NCI-H82 (cell line): ENCODE measurements at places on chromosomes 16 and 17.

GRCh38 chr16:17947637-17948036, 388.9 kb downstream of the NPIPA8 start:
- DNase-seq: no peak

- no peak for DNase-seq
Measured at GRCh38 chr16:60651346-60651745, 1384.9 kb downstream of the CDH8 start.

GRCh38 chr16:1890708-1891050, 18.7 kb upstream of the MEIOB start:
- no peak for DNase-seq

DNA sequence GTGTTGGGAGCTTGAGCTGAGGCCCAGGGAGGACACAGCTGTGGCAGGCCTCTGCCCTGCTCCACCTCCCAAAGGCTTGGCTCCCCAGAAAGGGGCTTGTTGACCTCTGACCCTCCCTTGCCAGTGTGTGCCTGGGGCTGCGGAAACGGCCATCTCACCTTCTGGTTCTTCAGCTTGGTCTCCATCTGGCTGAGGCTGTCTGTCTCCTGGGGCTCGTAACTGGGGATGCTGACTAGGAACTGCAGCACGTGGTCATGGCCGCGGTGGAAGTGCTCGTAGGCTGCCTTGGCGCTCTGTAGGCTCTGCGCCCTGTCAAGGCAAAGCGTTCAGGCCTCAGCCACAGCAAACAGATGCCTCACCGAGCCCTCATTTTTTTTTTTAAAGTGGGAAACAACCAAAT, 42.7 kb downstream of the UBN1 start:
- no peak for DNase-seq

DNA sequence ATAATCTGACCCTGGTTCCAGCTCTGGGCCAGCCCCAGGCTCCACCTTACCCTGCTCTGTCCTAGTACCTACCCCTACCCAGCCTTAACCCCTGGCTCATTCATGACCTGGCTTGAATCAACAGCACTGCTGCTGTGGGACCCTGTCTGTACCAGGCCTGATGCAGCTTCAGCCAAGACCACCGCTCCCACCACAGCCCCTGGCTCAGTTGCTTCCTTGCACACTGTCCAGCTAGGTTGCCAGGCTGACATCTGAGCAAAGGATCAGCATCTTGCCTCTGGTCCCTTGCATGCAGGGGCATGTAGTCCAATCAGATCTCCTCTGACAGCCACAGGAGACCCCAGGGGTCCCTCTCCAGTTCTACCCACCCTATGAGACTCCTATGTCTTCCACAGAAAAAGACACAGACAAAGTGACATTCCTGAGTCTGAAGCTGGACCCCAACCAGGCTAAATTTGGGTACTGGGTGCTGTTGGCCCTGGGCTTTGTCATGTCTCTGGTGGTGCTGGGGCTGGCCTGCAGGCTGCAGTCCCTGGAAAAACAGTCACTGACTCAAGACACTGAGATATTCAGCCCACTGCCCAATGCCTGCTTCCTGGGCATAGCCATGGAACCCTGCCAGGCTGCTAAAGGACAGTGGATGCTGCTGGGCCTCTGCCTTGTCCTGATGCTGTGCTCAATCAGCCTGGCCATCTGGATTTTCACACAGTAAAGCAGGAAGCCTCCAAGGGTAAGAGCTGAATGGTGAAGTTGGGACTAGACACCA, 3.9 kb upstream of the KCNH6 start:
- DNase-seq: no peak

DNA sequence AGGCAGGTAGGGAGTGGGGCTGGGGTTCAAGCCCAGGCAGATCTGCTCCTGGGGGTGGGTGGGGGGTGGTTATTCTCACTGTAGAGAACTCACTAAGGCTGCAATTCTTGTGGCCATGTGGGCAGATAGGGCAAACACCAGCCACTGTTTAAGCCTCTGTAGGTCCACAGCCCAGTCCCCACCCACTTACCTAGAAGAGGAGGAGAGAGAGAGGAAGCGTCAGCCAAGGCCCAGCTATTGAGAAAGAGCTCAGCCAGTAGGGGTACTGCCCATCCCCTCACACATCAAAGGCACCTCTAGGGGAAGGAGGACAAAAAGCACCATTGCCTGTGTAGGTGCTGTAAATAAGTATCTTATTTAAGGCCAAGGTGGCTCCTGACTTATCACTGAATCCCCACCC, 12.9 kb downstream of the KRT16 start:
- DNase-seq: no peak

- DNase-seq: no peak
Measured at GRCh38 chr17:18961634-18962493, 9.9 kb downstream of the SLC5A10 start.

DNA sequence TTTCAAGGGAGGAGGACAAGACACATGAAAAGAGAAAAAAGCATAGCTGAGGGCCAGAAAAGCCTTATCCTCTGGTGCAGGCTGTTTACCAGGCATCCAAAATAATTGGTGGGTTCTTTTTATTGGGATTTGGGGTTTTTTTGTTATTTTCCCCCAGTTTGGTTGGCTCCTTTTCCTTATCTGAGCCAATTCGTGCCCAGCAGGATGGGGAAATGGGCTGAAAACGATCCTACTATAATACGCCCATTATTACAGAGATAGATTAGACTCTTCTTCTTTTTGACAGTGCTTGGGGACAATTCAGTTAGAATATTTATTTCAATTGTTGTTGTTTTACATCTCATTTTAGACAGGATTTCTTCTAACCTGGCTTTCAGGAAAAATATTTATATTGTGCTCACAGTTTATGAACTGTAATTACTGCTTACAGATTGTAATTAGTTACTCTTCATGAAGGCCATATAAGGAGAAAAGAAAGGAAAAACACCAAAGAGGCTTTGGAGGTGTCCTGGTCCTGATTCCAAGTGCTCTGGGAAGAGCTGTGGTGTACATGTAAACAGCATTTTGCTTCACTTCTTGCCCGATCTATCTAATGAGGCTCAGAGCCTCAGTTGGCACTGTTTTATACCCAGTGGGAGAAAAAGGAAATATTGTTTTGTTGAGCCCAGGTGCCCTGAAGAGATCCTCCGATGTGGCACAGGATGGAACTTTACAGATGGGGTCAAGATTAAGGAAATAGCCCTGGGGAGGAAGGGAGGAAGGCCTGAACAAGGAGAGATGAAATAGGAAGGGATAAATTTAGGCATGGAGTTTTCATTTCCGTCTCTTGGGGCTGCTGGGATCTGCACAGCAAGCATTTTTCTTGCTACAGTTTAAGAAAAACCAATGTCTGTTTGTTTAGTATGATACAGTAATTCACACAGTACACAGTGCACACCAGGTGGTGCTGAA, 611 bp upstream of the ANKRD40 start:
- DNase-seq: peak; percentile 55

- no peak for DNase-seq
Measured at GRCh38 chr17:9865586-9865985, 39.5 kb downstream of the RCVRN start.

DNA sequence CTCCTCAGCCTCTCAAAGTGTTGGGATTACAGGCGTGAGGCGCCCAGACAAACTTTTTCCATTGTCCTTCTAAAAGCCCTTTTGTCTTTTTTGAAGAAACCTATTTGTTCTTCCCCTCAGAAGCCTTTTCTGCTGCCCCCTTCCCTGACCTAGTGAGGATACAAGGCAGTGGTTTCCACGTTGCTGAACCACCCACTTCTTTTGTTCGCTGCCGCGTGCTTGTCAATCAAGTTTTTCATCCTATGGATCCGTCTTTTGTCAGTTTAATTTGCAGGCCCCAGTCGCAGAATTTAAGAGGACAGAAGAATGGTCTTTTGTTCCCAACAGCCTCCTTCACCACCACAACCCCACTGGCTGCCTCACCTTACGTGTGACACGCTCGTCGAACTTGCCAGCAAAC, 20.2 kb upstream of the GNG13 start:
- DNase-seq: no peak

DNA sequence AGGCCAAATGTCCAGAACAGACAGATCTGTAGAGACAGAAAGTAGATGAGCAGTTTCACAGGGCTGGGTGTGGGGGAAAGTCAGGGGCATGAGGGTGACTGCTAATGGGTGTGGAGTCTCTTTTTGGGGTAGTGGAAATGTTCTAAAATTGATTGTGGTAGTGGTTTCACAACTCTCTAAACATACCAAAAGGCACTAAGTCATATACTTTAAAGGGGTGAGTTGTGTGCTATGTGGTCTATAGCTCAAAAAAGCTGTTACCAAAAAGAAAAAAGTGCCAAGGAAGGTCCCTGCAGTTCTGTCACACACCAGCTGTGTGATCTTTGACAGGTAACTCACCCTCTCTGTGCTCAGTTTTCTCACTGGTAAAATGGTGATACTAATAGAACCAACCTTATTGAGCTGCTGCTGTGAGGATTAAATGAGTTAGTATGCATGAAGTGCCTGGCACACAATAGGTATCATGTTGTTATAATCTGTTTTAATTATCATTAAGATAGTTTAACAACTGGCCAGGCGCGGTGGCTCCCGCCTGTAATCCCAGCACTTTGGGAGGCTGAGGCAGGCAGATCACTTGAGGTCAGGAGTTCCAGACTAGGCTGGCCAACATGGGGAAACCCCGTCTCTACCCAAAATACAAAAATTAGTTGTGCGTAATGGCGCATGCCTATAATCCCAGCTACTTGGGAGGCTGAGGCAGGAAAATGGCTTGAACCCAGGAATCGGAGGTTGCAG, 10.3 kb downstream of the ITGAX start:
- DNase-seq: no peak

- DNase-seq: no peak
Measured at GRCh38 chr16:89431630-89432029, 58.7 kb downstream of the ANKRD11 start.

DNA sequence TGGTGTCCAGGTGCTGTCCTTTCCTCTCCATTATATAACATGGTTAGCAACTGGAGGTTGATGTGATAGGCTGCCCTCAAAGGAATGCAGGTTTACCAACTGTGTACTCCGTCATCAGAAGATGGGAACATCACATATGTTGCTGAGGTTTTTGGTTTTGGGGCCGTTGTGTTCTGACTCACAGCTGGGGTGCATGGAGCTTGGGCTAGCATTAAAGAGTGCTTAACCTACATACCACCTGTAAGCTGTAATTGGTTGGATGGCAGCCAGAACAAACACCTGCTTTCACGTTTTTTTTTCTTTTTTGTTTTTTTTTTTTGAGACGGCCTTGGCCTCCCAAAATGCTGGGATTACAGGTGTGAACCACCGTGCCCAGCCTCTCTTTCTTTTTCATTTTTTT, 20.9 kb downstream of the TMEM11 start:
- DNase-seq: no peak

DNA sequence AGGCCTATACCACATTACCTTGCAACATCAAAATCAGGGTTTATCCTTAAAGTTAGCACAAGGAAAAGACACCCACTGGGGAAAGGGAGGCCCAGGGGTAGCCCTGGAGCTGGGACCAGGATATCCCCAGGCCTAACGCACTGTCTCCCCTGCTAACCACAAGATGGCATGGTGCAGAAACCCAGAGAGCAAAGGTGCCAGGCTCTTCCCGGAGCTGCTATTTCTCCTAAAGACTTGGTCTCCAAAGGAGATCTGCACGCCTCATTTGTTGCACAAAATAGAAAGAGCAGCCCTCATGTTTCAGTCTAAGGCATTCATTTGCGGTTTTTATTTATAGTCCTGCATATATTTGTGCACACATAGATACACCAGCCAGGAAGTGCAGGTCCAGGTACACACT, 408.6 kb downstream of the SOX9 start:
- no peak for DNase-seq

- no peak for DNase-seq
Measured at GRCh38 chr17:45324336-45324735, 7.5 kb upstream of the MAP3K14 start.

- peak; percentile 88 for DNase-seq
Measured at GRCh38 chr17:50565402-50566350, 5.2 kb downstream of the CACNA1G start.

DNA sequence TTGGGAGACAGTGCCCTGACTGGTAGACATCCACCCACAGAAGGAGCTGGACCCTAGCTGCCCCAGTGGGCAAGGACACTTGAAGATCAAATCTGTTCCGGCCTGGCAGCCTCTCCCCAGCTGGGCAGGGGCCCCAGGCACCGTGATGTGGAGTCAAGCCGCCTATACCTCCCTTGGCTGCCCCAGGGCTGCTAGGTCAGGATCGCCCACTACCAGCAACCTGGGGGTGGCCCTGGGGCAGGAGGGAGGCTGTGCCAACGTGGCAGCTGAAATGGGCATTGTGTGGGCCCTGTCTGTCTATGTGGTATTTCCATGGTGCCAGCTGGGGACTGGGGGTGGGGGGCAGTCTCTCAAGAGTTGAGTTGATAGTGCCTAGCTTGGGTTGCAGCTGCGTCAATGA, 941 bp downstream of the PDK2 start:
- no peak for DNase-seq
